ENCODE measurements at places on chromosomes 7 and 10. TPM values are rescaled to one million over a fixed set of nuclear protein-coding genes. Genes with fewer than 3 reads are reported as not detected.
A peak's percentile ranks its signal among the peaks of the same experiment; 100 is the strongest.

GRCh38 chr7:26856176-26856985, 8.0 kb downstream of the SKAP2 start:
- no peak for DNase-seq

GRCh38 chr7:157855452-157856213, 518.8 kb downstream of the DNAJB6 start:
- no peak for DNase-seq

DNA sequence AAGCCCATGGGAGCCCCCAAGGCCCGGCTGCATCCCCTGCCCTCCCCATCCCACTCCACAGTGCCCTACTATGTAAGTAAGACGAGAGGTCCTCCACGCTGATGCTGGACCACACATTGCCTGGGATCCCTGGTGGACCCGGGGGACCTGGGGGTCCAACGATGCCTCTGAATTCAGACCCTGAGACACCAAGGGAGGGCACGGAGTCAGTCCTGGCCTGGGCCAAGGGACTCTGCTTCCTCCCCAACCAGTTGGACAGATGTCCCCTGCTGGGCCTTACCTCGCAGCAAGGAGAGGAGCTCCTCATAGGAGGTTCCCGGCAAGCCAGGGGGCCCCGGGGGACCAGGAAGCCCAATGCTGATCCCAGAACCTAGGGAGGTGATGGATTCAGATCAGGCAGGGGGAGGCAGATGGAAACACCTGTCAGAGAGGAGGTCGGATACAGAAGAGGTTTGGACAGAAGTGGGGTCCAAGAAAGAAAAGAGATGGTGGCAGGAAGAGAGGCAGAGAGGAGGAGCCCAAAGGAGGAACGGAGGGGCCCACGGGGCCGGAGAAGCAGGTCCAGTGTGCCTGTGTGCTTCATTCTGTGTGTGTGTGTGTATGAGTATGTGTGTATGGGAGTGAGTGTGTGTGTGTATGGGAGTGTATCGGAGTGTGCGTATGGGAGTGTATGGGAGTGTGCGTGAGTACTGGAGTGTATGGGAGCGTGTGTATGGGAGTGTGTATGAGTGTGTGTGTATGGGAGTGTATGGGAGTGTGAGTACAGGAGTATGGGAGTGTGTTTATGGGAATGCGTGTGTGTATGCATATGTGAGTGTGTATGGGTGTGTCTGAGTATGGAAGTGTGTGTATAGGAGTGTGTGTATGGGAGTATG, 50.2 kb downstream of the COL17A1 start:
- no peak for DNase-seq

Gene WDR86
- 0.77 TPM for total RNA-seq

DNA sequence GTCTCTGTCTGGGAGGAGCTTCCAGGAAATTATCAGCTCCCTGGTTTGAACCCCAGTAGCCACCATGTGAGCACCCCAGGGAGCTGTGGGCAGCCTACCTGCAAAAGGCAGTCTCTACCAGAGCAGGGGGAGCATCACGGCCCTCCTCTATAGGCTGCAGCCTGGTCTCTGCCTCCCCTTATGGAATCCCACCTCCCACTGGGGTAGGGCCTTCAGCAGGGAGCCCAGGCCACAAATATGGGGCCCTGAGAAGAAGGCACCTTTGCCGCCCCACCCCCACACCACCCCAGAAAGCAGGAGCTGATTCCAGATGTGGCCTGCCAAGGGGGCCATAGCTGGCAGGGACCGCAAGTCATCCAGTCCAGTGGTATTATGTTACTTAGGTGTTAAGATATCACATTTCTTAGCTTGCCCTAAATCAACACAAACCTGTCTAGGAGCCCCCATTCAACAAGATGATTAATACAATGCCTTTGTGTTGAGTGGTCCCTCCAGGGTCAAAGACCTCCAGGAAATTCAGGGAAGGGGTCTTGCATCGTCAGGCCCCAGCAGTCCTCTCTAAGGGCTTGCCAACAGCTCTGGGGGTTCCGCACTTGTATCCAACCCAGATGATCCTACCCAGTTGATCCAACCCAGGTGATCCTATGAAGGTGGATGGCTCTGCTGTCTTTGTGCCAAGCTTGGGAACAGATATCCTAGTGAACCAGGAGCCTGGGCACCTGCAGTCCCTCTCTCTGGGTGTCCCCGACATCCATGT, 114.9 kb downstream of the OAT start:
- no peak for DNase-seq

Gene NEUROG3
- total RNA-seq, result not detected

GRCh38 chr10:113520690-113521474, 32.0 kb upstream of the HABP2 start:
- peak; percentile 29 for DNase-seq

- no peak for DNase-seq
Observed at GRCh38 chr10:4121502-4122380, 336.7 kb upstream of the KLF6 start.

- no peak for DNase-seq
Observed at GRCh38 chr7:35524112-35524804, 170.7 kb downstream of the HERPUD2 start.

DNA sequence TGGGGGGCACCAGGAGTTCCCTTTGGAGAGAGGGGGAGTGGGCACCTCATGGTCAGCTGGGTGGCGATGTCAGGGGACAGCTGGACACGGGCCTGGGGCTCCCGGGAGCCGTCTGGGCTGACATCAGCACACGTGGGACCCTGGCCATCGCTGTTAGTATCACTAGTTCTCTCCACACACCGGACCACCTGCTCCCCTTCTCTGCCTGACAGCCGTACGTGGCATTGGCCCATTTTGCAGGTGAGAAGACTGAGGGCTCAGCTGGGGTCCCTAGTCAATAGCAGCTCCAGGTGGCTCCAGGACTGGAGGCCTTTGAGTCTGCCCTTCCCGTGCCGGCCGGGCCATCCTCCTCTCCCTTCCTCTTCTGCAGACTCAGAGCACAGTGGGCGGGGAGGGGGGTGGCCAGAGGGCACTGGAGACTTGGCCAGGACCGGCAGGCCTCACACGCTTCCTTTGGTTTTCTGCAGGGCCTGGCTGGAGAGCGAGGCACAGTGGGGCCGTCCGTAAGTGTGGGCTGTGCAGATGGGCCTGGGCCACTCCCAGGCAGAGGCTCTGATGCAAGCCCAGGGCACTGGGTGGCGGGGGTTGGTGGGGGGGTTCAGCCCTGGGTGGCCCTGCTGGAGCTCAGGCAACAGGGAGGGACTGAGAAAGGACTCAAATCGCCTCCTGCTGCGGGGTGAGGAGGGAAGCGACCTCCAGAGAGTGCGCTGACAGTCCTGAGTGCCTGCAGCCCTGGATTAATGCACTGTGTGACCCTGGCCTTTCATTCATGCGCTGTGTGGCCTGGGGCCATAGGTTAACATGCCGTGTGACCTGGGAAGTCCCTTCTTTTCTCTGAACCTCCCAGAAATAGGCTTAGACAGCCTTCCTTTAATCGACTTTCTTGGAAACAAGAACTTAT, 78.2 kb downstream of the MYL10 start:
- DNase-seq, result no peak

- DNase-seq, result no peak
Observed at GRCh38 chr10:62583876-62584615, 209.9 kb downstream of the ZNF365 start.

- no peak for DNase-seq
Observed at GRCh38 chr7:37420946-37421695, 27.5 kb downstream of the ELMO1 start.

Gene OR2A42
- not detected for total RNA-seq

GRCh38 chr10:44818041-44818649, 93.0 kb upstream of the TMEM72 start:
- DNase-seq, result no peak

DNA sequence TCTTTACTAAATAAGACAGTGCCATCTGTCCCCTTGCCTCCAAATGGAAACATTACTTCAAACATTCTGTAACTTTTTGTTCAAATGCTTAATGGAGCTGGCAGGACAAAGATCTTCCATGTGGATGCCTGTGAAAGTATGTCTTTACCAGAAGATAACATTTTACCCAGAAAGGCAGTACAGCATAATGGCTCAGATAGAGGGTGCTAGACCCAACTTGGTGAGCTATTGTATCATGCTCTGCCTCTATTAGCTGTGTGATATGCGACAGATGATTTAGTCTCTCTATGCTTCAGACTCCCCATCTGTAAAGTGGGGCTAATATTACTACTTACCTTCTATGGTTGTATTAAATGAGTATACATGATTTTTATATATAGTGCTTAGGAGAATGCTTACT, 8.8 kb upstream of the SMKR1 start:
- DNase-seq, result no peak

Gene DIP2C
- total RNA-seq, result 2.3 TPM

DNA sequence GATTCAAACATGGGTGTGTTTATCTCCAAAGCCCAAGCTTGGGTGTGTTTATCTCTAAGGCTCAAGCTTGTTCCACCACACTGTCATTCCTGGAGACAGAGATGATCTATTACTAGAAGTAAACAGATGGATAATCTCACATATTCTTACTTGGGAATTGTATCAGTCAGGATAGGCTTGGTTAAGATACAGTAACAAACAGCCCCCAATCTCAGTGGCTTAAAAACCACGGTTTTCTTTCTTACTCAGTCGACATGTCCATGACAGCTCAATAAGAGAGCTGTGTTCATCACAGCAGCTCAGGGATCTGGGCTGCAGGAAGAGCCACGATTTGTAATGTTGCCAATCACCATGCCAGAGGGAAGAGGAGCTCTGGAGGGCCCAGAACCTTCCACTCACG, 38.5 kb upstream of the LOXL4 start:
- no peak for DNase-seq

Gene EBLN1
- not detected for total RNA-seq

Gene FLNC
- total RNA-seq, result not detected

Gene SRRM3
- total RNA-seq, result not detected

Gene LIPF
- total RNA-seq, result not detected
